ENCODE measurements at places on chromosomes 2 and 18.

GRCh38 chr2:41187376-41188122 lies 735.7 kb upstream of the SLC8A1 start:
- no peak for DNase-seq

GRCh38 chr2:179686718-179687342 lies 174.6 kb downstream of the ZNF385B start:
- no peak for DNase-seq

GRCh38 chr2:134717286-134718022 lies 1.3 kb downstream of the TMEM163 start:
- no peak for DNase-seq

- no peak for DNase-seq
Observed at GRCh38 chr2:1990724-1991123, 246.4 kb upstream of the PXDN start.
